ENCODE measurements at places on chromosomes 5 and 9.

DNA sequence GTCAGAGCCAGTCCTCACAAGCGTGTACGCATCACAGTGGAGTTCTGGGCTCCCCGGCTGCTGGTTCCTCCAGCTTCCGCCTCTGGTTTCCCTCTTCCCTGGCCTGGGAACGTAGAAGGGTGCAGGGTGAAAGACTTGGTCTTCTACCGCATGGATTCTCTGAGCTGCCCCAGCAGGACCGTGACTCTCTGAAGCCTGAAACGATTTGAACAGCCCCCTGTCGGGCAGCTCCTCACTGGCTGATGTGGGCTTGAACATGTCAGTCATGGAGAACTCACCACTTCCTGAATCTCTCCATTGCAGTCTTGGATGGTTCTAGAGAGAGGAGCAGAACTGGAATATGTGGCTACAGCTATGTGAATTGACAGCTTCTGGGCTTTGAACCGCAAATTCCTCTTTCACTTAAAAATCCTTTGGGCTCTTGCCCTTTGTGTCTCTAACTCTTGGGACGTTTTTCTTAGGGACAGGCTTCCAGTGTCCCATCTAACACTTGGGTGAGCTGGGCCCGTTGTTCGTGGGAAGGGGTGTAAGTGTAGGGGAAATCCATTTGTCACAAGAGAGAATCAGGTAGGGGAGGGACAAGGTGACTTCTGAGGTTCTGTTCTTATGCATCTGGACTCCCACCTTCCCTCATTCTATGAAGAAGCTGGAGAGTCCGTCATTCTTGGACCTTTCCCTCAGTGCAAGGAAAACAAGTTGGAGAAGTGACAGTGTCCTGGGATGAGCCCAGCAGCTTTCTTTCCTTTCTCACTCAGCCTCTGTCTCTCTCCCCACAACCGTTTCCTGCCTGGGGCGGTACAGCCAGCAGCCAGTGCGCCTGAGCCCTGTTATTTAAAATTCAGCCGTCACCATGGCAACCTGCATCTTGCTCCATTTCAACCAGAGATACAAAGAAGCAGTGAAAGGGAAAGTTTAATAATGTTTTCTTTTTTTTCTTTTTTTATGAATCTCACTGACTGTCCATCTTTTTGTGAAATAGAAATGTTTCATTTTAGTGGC, 84.7 kb downstream of the PTTG1 start:
- DNase-seq: peak; percentile 95

GRCh38 chr9:133987446-133987788, 4.7 kb downstream of the VAV2 start:
- DNase-seq: no peak

- DNase-seq: no peak
Measured at GRCh38 chr5:64947031-64947430, 178.3 kb downstream of the CWC27 start.

DNA sequence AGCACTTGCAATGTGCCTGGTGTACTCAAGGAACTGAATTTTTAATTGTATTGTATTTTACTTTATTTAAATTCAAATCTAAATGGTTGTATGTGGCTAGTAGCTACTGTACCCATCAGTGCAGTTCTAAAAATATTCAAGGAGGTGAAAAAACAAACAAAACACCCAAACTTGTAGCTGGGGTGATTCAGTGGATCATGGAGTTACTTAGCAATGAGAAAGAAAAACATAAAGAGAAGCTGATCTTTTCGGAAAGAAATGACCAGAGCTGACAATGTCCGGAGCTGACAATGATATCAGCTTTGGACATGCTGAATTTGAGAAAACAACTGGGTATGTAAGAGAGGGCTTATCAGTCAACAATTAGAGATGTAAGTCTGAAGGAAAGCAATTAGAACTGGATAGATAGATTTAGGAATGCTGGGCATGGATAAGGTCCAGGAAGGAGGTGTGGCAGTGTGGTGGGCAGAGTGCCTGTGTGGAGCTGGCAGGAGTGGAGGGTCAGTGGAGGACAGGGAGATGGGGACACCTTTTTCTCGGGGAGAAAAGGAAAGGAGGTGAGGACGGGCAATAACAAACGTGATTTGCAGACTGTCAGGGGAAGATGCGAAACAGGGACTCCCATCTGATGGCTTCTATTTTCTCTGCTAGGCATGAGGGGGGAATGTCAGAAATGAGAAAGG, 113.2 kb downstream of the DCP2 start:
- DNase-seq: no peak

DNA sequence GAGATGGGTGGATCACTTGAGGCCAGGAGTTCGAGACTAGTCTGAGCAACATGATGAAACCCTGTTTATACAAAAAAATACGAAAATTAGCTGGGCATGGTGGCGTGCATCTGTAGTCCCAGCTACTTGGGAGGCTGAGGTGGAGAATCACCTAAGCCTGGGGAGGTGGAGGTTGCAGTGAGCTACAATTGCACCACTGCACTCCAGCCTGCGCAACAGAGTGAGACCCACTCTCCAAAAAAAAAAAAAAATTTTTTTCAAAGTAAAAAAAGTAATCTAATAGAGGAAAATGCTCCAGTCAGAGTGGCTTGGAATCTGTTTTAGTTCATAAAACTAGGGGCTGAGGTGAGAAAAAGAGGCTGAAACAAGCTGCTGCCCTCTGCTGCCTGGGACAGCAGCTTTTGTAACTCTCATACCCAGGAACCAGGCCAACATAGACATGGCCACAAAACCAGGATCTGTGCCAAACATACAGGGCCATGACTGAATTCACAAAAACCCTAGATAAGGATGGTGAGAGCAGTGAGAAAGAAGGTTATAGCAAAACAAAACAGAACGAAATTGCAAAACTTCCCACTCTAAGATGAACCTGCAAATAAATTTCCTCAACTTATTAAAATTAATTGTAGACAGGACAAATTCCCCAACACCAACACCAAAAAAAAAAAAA, 13.1 kb upstream of the DCAF12 start:
- DNase-seq: no peak
